H54 (cell line): ENCODE measurements at places on chromosomes 1 and 21.

DNA sequence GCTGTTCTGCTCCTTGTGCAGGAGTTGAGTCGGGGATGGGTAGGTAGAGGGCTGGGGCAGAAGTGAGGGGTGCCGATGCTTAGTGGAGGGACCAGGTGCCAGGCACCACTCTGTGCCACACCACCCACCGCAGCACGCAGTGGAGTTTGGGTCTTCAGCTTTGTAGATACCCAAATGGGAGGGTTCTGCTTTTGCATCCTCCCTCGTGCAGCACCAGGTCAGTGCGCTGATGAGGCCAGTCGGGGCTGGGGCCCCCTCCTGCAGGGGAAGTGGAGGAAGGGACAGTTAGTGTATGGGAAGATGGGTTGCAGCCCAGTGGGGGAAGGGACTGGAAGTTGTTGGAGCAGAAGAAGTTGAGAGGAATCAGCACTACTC, 244.0 kb downstream of the RHOU start:
- no peak for DNase-seq

DNA sequence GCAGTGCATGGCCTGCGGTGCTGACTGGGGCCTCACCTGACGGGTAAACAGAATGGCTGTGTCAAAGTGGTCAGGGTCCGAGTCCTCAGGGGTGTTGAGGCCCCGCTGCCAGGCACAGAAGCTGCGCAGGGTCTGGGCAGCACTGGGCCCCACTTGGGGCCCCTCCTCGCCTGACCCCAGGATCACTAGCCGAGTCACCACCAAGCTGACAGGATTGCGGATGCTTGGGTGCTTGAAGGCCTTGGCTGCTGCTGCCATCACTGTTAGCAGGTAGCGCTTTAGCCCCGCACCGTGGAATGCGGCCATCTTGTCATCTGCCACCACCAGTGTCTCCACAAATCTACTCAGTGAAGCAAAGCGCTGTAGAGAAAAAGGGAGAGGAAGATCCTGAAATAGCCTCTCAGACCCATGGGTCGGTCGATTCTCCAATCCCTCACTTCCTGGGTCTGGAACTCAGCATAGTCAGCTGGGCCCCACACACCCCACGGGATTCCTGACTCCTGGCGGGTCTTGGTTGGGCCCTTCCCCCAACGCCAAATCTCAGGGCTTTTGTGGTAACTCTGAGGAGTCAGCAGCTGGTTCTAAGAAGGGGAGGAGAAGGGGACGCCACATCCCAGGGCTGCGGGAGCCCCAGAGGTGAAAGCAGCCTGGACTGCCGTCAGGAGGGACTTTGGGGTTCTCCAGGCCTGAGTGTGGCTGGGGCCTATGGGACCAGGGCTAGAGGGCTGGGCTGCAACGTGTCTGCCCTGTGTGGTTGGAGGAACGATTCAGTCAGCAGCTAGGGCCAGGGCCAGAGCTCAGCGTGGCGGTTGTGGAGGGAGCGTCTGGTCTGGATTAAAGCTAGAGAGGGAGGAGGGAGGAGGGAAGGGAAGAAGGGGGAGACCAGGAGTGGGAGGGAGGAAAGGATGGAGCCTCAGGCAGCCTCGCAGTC, 2.1 kb downstream of the ADAMTS4 start:
- DNase-seq: no peak

GRCh38 chr1:41783189-41783639, 135.5 kb downstream of the HIVEP3 start:
- DNase-seq: peak; percentile 90

GRCh38 chr1:167114725-167115124, 20.9 kb downstream of the STYXL2 start:
- no peak for DNase-seq

GRCh38 chr1:110506541-110506940, 12.4 kb downstream of the KCNA10 start:
- no peak for DNase-seq

- peak; percentile 87 for DNase-seq
These were observed 45.8 kb upstream of the DMRTB1 start for GRCh38 chr1:53413175-53414001.

DNA sequence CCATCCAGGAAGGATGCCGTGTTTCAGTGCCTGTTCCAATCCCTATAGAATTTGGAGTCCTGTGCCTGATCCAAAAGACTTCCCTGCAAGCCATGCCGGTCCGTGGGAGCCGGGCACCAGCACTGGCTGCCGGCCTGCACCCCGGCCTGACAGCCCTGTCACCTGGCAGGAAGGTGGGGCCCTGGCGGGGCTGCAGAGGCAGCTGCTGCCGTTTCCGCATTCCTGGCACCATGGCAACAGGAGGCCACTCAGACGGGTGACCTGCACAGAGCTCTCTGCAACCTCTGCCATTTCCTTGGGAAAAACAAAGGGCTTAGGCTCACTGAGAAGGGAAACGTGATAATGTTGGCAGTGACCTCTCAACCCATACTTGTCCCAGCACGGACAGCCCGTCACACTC, 63.2 kb upstream of the TMEM51 start:
- DNase-seq: no peak

- DNase-seq: no peak
These were observed 56.3 kb downstream of the PTGFR start for GRCh38 chr1:78547081-78547480.

GRCh38 chr1:36913016-36913415, 121.3 kb downstream of the GRIK3 start:
- no peak for DNase-seq

GRCh38 chr21:31879911-31880310, 7.1 kb downstream of the HUNK start:
- no peak for DNase-seq

- no peak for DNase-seq
These were observed 707 bp downstream of the PRCC start for GRCh38 chr1:156767879-156768604.

DNA sequence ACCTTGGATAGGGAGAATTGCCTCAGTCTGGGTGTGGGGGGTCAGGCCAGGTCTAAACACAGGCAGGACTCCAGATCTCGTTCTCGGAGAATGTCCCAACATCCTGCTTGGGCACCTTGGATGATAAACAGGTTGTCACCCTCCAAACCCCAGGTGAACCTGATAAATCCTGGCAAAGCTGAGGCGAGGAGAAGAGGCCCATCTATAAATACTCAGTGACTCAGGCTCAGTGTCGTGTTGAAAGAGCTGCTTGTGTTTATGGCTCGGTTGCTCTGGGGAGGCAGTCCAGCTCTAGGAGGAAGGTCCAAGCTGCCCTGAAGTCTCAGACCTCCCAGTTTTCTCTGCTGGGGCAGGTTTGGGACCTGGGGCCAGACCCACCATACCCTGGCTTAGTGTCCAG, 15.8 kb upstream of the TRIM63 start:
- DNase-seq: no peak

DNA sequence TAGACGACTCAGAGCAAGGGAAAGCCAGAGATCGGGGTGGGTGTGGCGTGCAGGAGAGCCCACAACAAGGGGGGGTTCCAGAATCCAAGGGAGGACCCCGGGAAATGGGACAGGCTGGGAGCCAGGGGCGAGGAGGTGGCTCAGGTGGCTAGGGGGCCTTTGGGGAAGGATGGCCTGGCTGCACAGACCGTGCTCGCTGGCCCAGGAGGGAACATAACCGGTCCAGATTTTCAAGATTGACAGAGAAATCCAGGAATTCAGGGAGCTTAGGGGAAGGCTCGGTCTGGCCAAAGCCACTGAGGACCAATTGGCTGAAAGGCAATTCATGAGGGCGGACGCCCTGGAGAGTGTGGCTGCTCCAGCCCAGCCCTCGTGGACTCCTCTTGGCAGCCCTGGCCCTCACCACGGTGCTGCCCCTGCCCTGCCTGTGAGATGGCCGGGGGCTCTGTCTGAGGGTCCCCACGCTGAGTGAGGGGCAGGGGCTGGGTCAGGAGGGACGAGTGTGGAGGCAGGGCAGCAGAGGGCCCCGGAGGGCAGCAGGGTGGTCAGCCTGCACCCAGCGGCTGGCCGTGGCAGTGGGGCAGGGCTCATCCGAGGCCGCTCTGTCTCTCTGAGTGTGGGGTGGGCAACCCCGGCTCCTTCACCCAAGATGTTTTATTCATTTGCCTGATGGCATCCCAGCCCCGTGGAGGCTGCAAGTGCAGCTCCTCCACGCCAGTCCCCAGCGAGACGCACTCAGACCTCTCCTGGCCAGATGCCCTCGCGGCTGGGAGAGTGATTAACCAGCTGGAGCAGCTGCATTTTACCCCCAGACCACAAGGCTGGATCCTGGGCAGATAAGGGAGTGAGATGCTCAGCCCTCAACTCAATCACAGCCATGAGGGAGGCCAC, 5.6 kb upstream of the LRRC3 start:
- no peak for DNase-seq

DNA sequence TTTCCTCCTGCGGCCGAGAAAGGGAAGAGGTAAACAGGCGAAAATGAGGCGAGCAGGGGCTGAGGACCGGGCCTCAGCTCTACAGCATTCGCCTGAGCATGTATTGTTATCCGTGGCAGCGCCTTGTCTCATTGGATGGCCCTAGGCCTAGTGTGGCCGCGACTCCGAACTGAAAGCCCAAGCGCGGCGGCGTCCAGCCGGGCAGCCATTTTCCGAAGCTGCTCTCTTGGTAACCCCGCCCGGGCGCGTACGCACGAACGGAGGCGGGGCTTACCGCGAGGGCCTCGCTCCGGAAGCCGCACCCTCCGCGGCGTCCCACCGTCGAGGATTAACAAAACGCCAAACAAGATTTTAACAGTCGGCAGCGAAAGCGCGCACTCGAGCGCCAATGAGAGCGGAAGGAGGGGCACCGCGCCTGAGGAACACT, 797 bp upstream of the USP1 start:
- DNase-seq: peak; percentile 77

DNA sequence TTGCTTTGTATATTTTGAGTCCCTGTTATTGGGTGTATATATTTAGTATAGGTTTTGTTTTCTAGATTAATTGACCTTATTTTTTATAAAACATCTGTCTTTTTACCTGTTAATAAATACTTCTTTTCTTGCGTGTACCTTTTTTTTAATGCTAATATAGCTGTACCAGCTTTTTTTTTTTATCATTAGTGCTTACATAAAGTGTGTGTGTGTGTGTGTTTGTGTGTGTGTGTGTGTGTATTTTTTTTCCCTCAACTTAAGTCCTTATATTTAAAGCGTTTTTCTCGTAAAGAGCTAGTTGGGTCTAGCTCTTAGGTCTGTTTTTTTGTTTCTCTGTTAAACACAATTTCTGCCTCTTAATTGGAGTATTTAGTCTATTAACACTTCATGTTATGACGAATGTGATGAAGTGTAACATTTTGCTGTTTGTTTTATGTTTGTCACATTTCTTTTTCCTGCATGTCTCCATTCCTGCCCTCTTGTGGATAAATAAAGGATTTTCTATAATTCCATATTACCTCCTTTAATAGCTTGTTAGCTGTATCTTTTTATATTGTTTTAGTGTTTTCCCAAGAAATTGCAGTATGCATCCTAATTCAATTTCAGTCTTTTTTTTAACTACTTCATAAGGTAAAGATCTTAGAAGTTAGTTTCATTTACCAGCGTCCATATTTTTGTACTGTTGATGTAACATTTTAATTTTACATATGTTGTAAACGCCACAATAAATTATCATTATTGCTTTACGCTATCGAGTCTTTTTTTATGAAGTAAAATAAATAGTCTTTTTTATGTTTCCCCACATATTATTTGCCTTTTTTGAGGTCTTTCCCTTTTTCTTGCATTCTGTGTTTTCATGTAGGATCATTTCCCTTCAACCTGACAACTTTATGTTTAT, 4.3 kb downstream of the PRMT2 start:
- no peak for DNase-seq

DNA sequence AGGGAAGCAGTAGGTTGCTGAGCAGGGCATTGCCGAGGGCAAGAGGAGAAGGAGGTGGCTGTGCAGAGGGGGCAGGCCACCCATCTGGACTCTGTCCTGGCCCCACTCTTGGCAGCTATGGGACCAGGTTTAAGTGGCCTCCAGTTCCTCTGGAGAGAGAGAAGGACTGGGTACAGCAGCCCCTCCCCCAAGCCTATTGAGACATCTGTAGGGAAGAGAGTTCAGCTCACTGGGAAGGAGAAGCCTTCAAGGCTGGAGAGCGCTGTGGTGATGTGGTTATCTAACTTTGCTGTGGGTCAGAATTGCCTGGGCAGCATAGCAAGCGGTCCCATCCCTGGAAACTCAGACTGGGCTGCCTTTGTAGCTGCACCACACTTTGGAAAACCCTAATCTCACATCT, 93.9 kb downstream of the KCNJ15 start:
- no peak for DNase-seq

DNA sequence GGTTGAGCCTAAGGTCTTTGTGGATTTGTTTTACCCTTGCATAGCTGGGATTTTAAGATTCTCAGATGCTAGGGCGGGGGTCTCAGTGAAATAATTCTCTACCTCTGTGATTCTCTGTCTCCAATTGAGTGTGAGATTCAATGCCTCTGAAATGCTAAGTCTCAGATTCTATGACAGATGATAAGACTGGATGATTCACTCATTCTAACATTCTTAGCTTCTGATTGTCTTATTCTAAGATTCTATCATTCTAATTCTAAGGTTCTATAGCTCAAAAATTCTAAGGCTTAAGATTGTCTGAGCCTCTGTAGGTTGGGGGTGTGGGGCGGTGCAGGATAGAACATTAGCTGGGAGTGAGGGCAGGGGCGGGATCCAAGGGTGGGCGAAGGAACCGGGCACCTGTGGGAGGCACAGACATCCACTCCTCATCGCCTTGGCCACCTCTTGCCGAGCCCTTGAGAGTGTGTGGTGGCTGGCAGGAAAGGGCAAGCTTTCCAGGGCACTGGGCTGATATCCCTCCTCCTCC, 29.5 kb downstream of the ADGRB2 start:
- peak; percentile 78 for DNase-seq

DNA sequence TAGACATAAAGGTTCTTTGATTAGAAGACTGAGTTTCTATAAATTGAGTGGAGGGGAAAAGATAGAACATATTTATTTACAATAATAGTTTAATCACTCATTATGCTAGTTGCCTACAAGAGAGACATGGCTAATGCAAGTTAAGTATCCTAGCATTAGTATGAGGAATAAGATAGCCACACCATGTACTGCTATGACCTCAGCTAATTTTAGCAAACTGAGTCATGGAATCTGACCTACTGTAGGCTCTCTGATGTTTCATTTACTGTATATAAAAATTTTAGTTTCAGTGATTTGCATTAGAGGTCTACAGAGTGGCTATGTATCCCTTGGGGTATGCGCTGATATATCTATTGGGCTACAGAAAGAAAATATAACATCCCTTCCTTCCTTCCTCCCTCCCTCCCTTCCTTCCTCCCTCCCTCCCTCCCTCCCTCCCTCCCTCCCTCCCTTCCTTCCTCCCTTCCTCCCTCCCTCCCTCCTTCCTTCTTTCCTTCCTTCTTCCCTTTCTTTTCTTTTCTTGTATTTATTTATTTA, 5.8 kb downstream of the AGL start:
- DNase-seq: no peak

DNA sequence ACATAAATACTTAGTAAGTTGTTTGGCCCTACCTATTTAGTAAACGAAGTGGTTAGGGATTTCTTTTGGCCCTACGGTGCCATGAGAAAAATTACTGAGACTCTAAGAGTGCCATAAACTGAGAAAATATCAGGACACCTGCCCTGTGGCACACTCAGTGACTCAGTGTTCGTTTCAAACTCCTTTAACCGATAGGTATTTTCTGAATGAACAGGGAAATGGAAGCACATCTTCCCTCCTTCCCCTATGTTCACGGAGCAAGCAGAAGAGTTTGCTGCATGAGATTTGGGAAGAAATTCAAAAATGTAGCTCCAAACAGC, 134.2 kb downstream of the KAZN start:
- DNase-seq: no peak
